ENCODE measurements at places on chromosomes 16 and 17.
A peak's percentile ranks its signal among the peaks of the same experiment; 100 is the strongest.

GRCh38 chr17:45680360-45680759, 103.8 kb upstream of the CRHR1 start:
- DNase-seq = no peak

- no peak for DNase-seq
Observed at GRCh38 chr17:69625474-69625873, 211.0 kb downstream of the MAP2K6 start.

- DNase-seq = no peak
Observed at GRCh38 chr17:48471817-48472410, 41.9 kb upstream of the SKAP1 start.

GRCh38 chr17:35666070-35666469, 65.4 kb upstream of the RASL10B start:
- DNase-seq = no peak

- no peak for DNase-seq
Observed at GRCh38 chr16:89135971-89136765, 35.4 kb upstream of the CDH15 start.

DNA sequence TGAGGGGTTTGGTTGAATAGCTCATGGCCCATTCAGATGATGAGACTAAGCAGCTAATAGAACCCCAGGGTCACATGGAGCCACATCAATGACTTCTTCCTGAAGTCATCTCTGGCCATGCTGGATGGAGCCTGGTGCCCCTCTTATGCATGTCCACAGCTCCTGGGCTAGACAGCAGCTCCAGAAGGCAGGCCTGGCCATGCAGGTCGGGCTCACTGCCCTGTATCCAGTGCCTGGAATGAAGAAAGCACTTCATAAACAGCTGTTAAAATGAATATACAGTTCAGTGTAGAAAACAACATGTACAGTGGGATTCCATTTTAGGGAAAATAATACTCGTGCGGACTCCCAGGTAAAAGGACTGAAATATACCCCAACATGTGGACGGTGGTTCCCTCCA, 73.9 kb downstream of the GNAO1 start:
- no peak for DNase-seq

GRCh38 chr17:32933881-32934280, 5.9 kb downstream of the TMEM98 start:
- DNase-seq = no peak

GRCh38 chr17:79754370-79754769, 23.6 kb upstream of the CBX2 start:
- DNase-seq = no peak

- DNase-seq = no peak
Observed at GRCh38 chr16:30656974-30657865, 1.0 kb upstream of the FBRS start.

- DNase-seq = peak; percentile 61
Observed at GRCh38 chr17:65173284-65173793, 36.2 kb downstream of the RGS9 start.

DNA sequence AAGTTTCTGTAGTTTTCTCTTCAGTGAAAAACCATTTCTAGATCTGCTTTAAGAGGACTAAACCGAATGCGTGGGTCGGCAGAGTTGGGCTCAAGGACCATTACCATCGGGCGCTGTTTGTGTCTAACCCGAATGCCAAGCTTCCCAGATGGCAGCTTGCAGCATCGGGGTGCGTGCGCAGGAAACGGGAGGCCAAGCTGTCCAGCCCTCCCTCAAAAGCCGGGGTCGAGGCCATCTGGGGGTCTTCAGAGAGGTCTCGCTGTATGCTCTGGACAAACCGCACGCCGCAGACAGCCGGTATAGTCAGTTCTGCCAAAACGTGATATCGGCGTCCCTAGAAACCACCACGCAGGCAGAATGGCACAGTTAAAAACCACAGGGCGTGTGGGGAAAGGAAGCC, 178.8 kb downstream of the BANP start:
- DNase-seq = no peak

GRCh38 chr17:17647524-17648178, 33.6 kb upstream of the RAI1 start:
- DNase-seq = no peak

DNA sequence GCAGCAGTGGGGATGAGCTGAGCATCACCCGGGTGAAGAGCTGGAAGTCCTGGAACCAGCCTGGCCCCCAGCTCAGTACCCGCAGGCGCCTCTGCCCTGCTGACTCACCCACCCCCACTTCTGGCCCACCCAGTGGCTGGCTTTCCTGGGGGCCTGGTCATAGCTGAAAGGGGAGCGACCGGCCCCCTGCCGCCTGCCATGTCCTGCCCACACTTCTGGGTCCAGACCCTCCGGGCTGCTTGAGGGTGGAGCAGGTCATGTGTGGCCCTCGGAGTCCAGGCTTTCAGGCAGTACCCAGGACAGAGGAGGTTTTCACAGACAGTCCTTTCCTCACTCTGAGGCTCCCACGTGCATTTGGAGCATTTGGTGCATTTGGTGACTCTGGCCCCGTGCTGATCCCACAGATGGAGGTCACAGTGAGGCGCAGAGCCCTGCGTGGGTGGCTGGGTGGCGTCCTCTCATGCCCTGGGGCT, 7.1 kb upstream of the PIEZO1 start:
- no peak for DNase-seq

GRCh38 chr17:68600931-68601564, at the start of gene FAM20A:
Gene FAM20A (minus strand): TSS chr17:68601367. CDS start chr17:68600666, 701 bp downstream.
- no peak for DNase-seq

- DNase-seq = no peak
Observed at GRCh38 chr16:53433509-53433908, 762 bp upstream of the RBL2 start.

DNA sequence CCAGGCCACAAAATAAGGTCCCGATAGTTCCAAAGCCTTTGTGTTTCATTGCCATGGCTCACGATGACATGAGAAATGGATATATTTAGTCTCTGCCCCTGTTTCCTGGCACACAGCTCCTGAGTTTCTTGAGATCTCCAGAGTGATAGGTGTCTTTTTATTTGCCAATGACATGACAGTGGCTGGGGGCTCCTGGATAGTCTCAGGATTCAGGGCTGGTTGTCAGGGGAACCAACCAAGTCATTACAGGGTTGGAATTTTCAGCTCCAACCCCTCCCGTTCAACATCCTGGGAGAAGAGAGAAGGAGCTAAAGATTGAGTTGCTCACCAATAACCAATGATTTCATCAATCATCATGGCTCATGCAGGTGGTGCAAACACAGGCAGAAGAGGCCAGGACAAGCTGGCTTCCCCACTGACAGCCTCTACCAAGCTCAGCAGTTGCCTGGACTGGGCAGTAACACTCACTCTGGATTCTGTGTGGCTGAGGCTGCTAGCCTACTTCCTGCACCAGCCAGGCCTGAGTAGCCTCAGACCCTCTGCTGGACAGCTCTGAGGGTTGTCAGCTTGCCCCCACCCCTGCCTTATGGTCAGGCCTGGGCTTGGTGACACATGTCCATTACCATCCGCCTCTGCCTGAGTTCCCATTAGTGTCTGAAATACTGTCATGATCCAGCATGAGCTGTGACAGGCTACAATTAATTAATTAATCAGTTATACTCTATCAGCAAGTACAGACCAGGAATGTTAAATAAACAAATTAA, 534.4 kb upstream of the CDH5 start:
- no peak for DNase-seq

- DNase-seq = no peak
Observed at GRCh38 chr16:80601182-80601581, 60.4 kb downstream of the DYNLRB2 start.

- no peak for DNase-seq
Observed at GRCh38 chr17:72030067-72030899, 90.5 kb upstream of the SOX9 start.

DNA sequence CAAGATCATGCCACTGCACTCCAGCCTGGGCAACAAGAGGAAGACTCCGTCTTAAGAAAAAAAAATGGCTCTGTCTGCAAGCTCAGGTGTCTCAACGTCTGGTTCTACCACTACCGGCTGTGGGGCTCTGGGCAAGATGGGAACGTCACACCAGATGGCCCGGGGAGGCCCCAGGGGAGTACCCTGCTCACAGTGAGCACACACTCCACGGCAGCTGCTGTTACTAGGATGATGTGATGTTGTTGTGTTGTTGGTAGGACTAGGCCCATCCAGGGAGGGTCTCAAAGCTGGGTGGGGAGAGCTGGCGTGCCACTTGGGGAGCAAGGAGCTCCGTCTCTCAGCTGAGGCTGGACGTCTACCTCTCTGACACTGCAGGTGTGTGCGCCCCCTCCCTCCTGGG, 9.4 kb upstream of the NPTX1 start:
- DNase-seq = no peak

GRCh38 chr16:7369204-7369603, 36.6 kb downstream of the RBFOX1 start:
- DNase-seq = no peak

GRCh38 chr16:88902744-88903143, 36.3 kb upstream of the PABPN1L start:
- DNase-seq = no peak

DNA sequence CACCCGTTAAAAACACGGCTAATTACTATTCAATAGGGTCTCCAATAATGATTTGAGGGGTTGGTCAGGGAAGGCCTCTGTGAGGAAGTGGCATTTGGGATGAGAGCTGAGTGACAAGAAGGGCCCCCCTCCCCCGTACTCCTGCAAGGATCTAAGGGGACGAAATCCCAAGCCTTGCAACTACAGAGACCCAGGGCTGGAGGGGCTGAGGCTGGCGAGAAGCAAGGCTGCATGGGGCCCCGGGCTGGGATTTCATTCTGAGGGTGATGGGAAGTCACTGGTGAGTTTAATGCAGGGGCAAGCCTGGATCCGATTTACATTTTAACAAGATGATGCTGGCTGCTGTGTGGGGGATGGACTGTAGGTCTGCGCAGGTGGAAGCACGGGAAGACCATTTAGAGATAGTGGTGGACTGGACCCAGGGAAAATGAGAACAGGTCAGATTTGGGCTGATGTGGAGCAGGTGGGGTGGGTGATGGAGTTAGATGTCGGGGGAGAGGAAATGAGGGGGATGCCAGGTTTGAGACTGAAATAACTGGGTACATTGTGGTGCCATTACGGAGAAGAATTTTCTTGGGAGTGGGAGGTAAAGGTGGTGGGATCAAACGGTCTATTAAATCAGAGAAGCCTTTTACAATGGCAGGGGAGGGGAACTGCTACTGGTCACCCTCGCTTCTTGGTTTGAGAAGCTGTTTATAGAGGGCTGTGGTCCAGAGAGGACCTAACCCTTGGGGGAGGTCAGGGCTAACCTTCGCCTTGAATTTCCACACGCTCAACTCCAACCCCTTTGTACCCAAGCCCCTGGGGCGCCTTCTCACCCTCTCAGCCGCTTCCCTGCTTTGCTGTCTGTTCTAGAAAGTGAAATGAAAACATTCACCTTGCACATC, 932 bp upstream of the MYBBP1A start:
- DNase-seq = no peak

- DNase-seq = no peak
Observed at GRCh38 chr16:49183911-49184310, 97.7 kb downstream of the CBLN1 start.

GRCh38 chr17:35498448-35499178, 38.9 kb downstream of the SLFN12L start:
- no peak for DNase-seq
